ENCODE measurements at places on chromosomes 12 and 14.

DNA sequence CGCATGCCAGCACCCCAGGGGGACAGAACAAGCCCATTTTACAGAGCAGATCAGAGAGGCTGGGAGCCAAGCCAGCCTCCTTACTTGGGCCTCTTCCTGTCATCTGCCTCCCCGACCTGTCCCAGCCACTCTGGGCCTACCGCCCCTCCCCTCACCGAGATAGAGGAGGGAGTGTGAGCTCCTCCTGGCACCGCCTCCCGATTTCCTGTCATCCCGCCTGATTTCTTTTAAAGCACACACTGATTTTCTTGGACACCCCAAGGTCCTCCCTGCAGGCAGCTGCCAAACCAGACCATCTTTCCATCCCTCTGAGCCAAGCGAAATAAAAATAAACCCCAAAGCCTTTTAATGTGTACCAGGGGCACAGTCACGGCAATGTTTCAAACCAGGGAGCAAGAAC lies 108.4 kb downstream of the RFLNA start:
- no peak for DNase-seq

GRCh38 chr12:109269428-109269827 lies 39.7 kb downstream of the FOXN4 start:
- DNase-seq: no peak

GRCh38 chr12:42603246-42603990 lies 13.9 kb upstream of the PRICKLE1 start:
- no peak for DNase-seq

- no peak for DNase-seq
Observed at GRCh38 chr12:122725452-122726079, 5.1 kb downstream of the HCAR1 start.

- DNase-seq: no peak
Observed at GRCh38 chr14:53128303-53129028, 24.7 kb downstream of the DDHD1 start.
